Stimulated activated CD8-positive, alpha-beta memory T cell treated with anti-CD3 and anti-CD28 coated beads, Interleukin-4, amount 100 ng/mL, for 1 hour (primary cell): ENCODE measurements at places on chromosomes 2 and 18.

DNA sequence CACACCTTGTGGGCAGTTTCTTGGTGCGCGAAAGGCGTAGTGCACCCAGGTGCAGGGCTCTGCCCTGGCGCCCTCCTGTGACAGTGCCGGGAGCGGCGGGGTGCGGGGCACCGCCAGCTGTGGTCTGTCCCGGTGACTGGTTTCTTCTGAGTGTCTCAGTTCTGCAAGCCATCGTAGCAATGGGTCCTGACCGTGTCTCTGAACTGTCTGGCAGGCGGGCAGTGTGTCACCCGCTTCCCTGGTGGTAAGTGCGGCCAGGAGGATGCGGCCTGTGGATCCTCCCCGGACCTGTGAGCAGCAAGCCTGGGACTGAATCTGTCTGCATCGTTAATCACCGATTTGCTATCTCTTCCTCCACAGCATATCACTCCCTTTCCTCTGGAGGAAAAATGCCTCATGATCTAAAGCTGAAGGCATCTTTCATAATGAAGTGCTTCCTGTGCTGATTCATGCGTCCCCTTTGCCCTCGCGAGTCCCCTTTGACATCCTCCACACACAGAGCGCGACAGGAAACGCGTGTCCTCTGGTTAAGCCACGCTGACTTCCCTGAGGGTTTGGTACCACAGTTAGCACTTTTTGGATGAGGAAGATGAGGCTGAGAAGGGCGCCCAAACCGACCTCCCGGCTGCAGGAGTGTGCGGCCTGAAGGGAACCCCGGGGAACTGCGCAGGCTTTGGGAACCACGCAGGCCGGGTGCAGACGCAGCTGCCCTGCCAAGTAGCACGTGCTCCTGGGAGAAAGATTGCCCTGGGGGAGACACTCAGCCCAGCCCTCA lies 416.0 kb upstream of the HS6ST1 start:
- DNase-seq, result no peak

DNA sequence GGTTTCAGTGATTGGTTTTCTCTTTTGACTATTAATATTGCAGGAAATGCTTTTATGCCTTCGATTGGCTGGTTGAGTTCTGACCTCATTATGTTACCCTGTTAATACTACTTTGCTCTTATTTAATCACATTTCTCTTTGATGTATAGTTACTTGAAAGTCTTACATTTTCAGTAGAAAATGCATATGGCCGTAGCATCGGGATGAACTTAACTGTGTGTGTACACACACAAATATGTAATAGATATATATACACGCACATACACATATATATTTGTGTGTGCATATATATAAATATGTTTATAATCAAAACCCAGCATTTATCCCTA lies 1.6 kb downstream of the EPC2 start:
- DNase-seq, result no peak

- DNase-seq, result no peak
These were observed 80.5 kb downstream of the DTNB start for GRCh38 chr2:25592766-25593292.

DNA sequence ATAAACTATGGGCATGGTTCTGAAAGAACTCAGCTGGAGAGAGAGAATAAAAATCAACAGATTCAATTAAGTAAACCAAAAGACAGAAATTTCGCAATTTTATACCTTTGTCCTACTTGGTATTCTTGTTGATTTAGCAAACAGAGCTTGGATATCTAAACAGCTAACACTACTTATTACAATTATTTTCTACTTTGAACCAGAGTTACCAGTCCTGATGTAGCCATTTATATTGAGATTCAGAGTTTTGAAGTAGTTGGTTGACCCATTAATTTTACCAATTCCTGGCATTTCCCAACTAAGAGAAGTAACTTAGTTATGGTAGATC lies 48.9 kb downstream of the ASXL2 start:
- no peak for DNase-seq

DNA sequence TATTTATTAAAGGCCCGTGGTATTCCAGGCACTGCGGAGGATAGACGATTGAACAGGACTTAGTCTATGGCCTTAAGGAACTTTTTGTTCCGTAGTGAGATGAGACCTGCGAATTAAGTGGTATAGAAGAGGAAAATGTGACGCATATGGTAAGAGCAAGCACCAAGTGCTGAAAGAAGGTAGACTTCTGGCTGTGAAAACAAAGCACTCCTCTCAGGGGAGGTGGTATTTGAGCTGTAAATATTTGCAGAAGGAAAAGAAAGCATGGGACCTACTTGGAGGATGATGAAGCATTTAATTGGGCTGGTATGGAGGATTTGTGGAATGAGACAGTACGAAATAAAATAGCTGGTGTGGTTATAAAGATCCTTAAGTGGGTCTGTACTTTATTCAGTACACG lies 62.5 kb downstream of the GPR39 start:
- no peak for DNase-seq

- no peak for DNase-seq
These were observed 40.2 kb upstream of the LRRC30 start for GRCh38 chr18:7190547-7191156.

- no peak for DNase-seq
These were observed 91.1 kb upstream of the MEX3C start for GRCh38 chr18:51288582-51288981.
